ENCODE measurements at places on chromosomes 2 and 18.
A peak's percentile ranks its signal among the peaks of the same experiment; 100 is the strongest.

- no peak for DNase-seq
Measured at GRCh38 chr2:215904101-215904500, 109.2 kb downstream of the MREG start.

- peak; percentile 59 for DNase-seq
Measured at GRCh38 chr2:148660999-148661398, 16.4 kb downstream of the EPC2 start.

DNA sequence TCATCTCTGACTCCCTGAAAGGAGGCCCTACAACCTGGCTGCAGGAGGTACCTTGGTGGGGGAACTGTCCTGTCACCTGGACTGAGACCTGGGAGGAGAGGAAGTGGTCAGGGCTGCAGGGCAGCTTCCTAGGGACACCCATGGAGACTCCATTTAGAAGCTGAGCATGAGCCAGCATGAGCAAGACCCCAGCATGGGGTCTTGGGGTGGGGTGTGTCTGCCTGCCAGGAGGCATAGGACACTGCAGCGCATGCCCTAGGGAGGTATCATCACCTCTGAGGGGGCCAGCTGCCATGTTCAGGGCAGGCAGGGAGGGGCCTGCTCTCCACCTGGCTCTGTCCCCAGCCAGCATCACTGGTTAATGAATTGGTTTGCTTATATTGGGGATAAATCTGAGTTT lies 249.7 kb downstream of the CELF4 start:
- DNase-seq = no peak

DNA sequence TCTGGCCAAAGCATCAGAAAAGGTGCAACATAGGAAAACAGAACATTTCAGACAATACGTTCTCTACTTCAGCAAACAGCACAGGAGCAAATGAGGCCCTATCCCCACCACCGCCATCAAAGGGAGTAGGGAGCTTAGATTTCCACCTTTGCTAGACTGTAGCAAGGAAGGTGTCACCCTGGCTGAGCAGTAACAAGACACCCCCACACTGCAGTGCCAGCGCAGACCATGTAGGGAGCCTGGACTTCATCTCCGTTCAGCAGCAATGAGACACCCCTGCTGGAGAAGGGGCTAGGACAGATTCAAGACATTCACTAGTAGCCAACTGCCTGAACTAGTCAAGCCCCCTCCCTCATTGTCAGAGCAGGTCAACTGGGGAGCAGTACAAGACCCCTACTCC lies 160.1 kb upstream of the CBLN2 start:
- no peak for DNase-seq

DNA sequence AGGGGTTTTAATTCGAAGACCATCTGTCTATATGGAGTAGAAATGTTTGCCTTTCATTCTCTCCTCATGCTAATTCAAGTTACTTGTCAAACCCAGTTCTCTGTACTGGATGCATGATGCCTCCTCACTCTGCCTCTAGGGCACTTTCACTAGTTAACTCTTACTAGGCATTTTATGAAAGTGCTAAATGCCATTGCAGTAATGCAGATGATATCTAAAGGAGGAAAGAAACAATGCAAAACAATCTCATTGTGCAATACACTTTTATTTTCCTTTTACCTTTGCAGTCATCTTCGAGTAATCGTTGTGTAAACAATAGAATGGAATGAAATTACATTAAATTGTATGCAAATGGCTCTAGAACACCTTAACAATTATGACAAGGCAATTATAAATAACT lies 293.6 kb downstream of the STK39 start:
- no peak for DNase-seq

GRCh38 chr18:54090856-54091255 lies 133.6 kb downstream of the MBD2 start:
- DNase-seq = no peak

Measured in fibroblast of skin of left quadriceps (primary cell).